ENCODE measurements at places on chromosomes 5 and 9. TPM values are rescaled to one million over a fixed set of nuclear protein-coding genes. Genes with fewer than 3 reads are reported as not detected.

DNA sequence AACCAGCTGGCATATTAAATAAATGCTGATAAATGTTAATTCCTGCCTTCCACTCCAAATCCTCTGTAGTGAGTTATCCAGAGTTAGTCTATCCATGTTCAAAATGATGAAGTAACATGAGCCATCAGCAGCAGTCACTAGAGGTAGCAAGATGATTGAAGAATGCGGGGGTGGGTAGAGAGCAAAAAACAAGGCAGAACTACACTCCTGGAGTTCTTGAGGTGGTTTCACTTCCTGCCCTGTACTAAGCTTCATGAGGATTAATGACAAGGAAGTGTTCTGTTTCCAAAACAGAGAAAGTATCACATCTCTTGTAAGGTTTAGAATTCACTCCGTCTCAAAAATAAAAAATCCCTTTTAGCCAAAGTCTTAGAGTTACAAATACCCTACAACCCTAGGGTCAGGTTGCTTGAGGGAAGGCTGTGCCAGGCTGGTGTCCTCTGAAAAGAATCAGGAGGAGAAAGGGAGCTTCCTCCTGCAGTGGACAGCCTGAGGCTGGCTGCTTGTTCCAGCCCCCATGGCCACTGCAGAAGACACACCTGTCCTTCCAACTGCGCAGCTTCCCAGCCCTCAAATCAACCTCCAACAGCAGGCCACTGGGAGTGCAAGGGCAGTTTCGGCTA, 180.2 kb downstream of the DENND1A start:
- no peak for DNase-seq

Gene EIF4E1B
- not detected for total RNA-seq

DNA sequence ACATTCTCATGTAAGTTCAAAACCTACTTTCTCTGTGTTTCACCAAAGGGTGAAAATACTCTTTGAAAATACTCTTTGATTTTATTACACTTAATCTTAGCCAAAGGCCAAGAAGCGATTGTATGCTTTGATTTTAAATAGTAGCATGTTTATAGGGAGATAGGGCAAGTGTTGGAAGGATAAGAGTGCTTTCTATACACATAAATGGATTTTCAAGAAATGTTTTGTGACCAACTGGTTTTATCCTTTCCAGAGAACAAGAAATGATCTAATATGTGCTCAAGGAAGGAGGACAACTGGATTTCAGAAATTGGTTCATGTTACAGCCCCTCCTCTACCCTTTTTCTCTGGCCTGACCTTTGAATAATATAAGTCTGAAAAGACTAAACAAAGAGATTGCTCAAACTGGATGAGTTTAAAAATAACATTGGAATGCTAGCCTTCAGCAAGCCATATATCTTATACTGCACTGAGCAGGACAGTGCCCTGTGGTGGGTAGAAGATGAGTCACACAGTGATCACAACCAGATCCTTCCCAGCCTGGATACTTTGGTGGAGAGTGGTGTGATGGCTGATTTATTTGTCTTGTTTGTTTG, 13.1 kb downstream of the PALM2AKAP2 start:
- DNase-seq, result no peak

DNA sequence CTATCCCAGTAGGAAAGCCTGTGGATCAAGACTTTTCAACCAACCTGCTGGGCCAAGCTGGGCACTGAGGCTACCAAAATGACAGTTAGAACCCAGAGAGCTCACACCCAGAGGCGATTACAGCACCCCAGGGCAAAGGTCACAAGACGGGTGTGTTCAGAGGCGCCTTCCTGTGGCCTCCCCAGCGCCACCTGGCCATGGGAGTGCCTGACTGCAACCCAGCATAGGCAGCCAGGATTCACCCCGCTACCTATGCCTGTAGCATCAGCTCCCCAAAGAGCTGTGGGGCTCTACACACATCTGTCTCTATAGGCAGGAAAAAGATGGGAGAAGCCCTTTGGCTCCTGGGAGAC, 33.5 kb downstream of the PDGFRB start:
- DNase-seq, result no peak

DNA sequence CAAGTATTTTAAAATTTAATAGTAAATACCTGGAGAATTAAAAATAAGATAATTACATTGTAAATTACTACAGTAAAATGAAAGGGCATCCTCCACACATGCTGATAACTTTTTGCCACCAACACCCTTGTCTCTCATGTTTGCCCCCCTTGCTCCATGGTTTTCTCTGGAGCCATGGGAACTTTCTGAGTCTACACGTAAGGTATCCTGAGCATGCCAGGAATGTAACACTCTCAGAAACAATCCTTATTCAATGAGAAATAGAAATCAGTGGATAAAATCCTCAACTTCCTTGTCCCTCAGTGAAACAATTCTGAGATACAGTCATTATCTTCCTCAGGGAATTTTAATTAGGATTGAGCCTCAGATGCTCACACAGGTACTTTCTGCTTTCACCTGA, 108.9 kb downstream of the IZUMO3 start:
- DNase-seq, result no peak

GRCh38 chr9:82202808-82203207, 214.2 kb downstream of the SPATA31D1 start:
- DNase-seq, result no peak

GRCh38 chr5:94080390-94080789, 339.0 kb upstream of the POU5F2 start:
- no peak for DNase-seq

GRCh38 chr9:34746526-34746925, 36.6 kb upstream of the CCL21 start:
- no peak for DNase-seq

- no peak for DNase-seq
These were observed 2.8 kb downstream of the CCDC152 start for GRCh38 chr5:42759456-42759855.

DNA sequence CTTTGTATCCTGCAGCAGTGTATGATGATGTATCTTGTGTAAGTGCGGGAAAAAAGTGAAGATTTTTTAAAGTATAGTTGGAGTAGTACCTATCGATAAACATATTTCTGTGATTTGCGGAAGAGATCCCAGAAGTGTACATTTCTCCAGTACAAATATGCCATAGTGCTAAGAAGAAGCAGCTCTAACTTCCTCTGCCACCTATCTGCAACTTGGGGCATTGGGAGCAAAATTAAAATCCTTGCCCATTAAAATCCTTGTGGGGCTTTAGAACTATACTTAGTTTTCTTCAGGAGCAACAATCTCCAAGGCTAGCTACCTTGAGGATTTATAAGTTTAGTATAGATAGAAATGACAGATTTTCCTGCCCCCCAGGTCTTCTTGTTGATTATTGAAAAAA, 123.7 kb downstream of the VCAN start:
- DNase-seq, result no peak

Gene DYNC2I2
- total RNA-seq, result 36.1 TPM

Data from ureter (tissue), 1 donor.